Renal cortex interstitium (tissue), 15 donors: ENCODE measurements at places on chromosomes 12 and 14. TPM values are rescaled to one million over a fixed set of nuclear protein-coding genes. Genes with fewer than 3 reads are reported as not detected.

The OVCH1 gene
- 0.49 TPM for polyA plus RNA-seq

The COL2A1 gene
- polyA plus RNA-seq = 46.4 TPM

The GDF3 gene
- polyA plus RNA-seq = 0.20 TPM

The SLC38A4 gene
- 25.3 TPM for polyA plus RNA-seq

The RFX4 gene
- not detected for polyA plus RNA-seq

The TEX22 gene
- 1.2 TPM for polyA plus RNA-seq

The MEG3 gene
- 309 TPM for polyA plus RNA-seq

The PPP1R1A gene
- 66.5 TPM for polyA plus RNA-seq

The TCP11L2 gene
- 28.4 TPM for polyA plus RNA-seq

The FBXO33 gene
- 12.6 TPM for polyA plus RNA-seq

The SLC6A13 gene
- 51.3 TPM for polyA plus RNA-seq

DNA sequence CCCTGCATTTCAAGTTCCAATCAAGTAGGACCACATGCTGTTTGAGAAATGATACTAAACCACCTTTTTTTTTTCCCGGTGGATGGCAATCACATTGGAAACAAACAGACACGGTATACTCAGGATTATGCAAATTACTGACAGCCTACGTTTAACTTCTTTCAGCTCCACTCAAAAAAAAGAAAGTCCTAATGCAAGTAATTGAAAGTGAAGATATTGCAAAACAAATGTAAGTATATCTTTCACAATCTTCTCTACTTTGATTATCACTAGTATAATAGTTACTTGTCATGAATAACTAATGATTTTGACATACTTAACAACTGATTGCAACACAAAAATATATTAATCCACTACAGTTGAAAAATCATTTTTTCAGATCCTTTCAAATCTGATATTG, 2.6 kb upstream of the OSBPL8 start:
- DNase-seq = no peak

DNA sequence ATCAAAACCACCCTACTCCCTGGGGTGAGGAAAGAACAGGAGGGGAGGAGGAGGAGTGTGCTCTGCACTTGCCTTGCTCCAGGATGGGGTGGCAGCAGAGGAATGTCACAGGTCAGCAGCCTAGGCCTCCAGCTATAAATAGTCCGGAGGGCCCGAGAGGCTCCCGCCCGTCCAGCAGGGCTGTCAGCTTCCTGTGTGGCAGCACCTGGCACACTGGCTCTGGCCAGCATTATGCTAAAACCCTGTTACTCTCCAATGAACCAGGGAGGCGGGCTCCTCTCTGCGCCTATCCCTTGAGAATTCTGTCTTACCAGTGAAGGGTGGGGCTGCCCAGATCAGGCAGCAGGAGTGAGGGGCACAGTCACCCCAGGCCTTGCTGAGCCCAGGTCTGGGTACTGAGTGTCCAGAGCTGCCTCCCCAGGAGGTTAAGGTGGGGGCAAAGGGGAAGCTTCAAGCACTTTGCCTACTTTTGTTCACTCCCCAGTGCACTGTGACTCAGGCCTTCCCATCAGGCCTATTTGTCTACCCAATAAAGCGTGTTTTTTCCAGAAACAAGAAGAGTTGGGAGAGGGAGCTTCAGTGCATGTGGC, 1.2 kb upstream of the COX14 start:
- DNase-seq = no peak

GRCh38 chr14:41570415-41571155, 36.1 kb upstream of the LRFN5 start:
- no peak for DNase-seq

DNA sequence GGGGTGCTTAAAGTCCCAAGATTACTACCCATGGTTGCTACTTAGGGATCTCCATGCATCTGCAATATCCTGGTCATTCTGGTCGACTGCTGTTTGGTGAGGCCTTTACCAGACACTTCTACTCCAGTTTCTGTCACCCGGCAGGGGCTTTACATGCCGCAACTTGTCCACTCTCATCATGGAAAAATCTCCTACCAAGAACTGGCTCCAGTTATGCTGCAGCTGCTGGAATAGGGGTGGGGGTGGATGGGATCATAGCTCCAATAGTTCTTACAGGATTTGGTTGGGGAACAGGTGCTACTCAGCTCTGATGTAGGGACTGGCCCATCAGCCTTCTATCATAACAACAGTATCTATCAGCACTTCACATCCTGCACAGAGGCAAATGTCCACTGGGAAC, 51.6 kb downstream of the SPTB start:
- no peak for DNase-seq

GRCh38 chr12:111268738-111269572, 99.9 kb downstream of the PHETA1 start:
- no peak for DNase-seq

- no peak for DNase-seq
These were observed 95.1 kb downstream of the NT5DC3 start for GRCh38 chr12:103745962-103746361.
